Stimulated activated CD8-positive, alpha-beta memory T cell treated with anti-CD3 and anti-CD28 coated beads, Interleukin-4, amount 100 ng/mL, for 24 hours (primary cell): ENCODE measurements at places on chromosomes 3 and 15.

- no peak for DNase-seq
Measured at GRCh38 chr3:71241246-71241901, 342.2 kb downstream of the FOXP1 start.

DNA sequence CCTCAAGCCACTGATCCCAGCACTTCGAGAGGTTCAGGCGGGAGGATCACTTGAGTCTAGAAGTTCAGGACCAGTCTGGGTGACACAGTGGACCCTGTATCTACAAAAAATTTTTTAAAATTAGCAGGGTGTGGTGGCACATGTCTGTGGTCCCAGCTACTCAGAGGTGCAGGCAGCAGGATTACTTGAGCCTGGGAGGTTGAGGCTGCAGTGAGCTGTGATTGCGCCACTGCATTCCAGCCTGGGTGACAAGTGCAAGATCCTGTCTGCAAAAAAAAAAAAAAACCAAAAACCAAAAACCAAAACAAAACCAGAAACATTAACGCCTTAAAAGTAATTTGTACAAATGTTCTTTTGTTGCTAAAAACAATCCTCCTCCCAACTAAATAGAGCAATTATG lies 27.9 kb upstream of the SLC12A8 start:
- no peak for DNase-seq

- DNase-seq = no peak
Measured at GRCh38 chr3:185406121-185406620, 43.2 kb downstream of the MAP3K13 start.

- DNase-seq = no peak
Measured at GRCh38 chr3:23758253-23758838, 47.4 kb upstream of the UBE2E1 start.

- DNase-seq = no peak
Measured at GRCh38 chr3:57783186-57784088, 27.3 kb downstream of the SLMAP start.

DNA sequence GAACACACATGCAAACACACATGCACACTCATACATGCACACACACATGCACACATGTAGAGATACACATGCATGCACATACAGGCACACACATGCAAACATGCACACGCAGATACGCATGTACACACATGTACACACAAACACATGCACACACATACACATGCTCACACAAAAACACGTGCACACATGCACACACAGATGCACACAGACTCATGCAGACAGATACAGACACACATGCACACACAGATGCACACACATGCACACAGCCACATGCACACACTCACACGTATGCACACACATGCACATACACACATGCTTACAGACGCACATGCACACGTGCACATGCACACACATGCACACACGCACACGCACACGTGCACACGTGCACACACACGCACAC lies 37.3 kb upstream of the ALG1L2 start:
- DNase-seq = no peak

DNA sequence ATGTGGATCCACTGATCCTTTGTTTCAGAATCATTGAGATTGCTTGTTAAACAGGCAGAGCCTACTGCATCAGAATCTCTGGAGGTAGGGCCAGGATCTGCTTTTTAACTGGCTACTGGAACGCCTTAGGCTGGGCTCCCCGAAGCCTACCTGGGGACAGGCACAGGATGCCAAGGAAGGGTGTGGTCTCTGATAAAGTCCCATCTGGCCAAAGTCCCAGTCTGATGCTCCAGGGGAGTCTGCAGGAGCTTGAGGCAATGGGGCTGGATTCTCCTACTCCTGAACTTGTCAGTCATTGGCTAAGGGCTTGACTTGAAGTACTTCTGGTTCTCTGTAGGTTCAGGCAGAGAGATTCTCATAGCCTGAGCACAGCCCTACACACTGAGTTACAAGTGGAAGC lies 22.4 kb upstream of the CCK start:
- DNase-seq = no peak

DNA sequence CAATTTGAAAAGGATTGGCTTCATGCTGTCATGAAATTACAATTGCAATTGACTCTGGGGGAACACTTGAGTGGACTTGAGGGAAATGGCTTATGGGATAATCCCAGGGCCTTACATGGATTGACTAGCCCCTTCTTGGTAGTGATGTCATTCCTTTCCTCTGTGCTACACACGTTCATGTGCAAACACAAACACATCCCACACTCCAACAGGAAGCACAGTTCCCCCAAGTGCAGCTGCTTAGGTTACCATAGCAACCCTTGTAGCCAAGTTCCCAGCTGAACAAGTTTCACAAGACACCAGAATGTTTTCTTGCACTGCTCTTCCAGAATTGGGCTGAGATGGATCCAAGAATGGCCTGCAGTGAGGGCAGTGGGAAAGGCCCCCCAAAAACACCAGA lies 217.0 kb downstream of the ZNF621 start:
- no peak for DNase-seq

GRCh38 chr15:36108541-36108940 lies 470.9 kb upstream of the CDIN1 start:
- no peak for DNase-seq

GRCh38 chr3:177703788-177704187 lies 506.5 kb upstream of the TBL1XR1 start:
- DNase-seq = no peak

- no peak for DNase-seq
Measured at GRCh38 chr3:56812754-56813652, 11.3 kb upstream of the ARHGEF3 start.

DNA sequence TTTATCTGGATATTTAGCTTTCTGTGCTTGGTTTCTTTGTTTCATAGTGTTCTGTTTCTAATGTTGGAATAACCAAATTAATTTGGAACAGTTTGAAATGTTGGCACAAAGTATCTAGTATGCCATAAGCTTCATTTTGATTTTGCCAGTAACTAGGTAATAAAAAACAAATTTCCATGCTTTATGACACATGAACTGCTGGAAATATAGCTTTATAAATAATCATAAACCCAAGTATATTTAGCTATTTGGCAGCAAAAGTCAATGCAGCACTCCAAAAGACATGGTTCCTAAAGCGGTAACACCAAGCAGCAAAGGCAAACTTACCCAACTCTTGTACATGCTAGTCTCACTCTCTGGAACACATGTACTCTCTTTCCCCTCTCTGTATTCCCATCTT lies 106.0 kb upstream of the CCNL1 start:
- no peak for DNase-seq

GRCh38 chr3:40070816-40071215 lies 238.7 kb upstream of the EIF1B start:
- no peak for DNase-seq

GRCh38 chr3:59310736-59311135 lies 260.9 kb upstream of the CFAP20DC start:
- no peak for DNase-seq

DNA sequence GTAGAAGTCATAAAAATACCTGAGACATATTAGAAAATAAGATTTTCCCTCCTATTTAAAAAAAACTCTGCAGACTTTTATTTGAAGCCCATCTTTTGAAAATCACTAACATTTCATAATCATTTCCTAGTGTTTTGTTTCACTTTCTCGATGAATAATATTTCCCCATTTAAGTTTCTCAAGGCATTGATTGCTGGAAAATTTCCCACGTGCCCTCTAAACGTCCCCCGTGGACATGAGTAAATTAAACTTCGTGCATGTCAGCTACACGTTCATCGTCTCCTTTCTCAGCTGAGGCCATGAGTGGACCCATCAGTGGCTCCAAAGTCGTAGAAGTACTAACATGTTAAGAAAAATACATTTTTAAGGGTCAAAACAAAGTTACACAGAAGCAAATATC lies 2.0 kb upstream of the TM2D3 start:
- DNase-seq = no peak

- no peak for DNase-seq
Measured at GRCh38 chr3:71066356-71066755, 517.2 kb downstream of the FOXP1 start.

GRCh38 chr15:37124331-37124730 lies 24.0 kb upstream of the MEIS2 start:
- no peak for DNase-seq

GRCh38 chr3:26058901-26059321 lies 269.0 kb downstream of the OXSM start:
- no peak for DNase-seq

DNA sequence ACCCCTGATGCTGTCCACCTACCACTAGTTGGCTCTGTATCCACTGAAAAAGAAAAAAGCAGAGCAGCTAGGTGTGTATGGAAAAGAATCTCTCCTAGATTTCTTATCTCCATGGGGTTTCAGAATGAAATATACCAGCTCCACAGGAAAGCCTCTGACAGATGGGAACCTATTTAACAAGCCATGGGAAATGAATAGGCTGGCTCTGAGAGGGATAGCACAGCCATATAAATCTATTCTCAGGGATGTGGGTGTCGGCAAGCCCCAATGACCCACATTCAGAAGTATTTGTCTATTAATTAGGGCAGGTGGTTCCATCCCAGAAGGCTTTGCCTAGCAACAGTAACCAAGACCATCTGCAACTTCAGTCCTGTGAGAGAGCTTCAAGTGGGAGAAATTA lies 694.1 kb downstream of the AGBL1 start:
- DNase-seq = no peak

- no peak for DNase-seq
Measured at GRCh38 chr3:88019024-88019423, 39.8 kb downstream of the CGGBP1 start.

- DNase-seq = no peak
Measured at GRCh38 chr15:80569656-80570055, 125.5 kb upstream of the ABHD17C start.

- no peak for DNase-seq
Measured at GRCh38 chr3:179074656-179075055, 3.0 kb upstream of the ZMAT3 start.

DNA sequence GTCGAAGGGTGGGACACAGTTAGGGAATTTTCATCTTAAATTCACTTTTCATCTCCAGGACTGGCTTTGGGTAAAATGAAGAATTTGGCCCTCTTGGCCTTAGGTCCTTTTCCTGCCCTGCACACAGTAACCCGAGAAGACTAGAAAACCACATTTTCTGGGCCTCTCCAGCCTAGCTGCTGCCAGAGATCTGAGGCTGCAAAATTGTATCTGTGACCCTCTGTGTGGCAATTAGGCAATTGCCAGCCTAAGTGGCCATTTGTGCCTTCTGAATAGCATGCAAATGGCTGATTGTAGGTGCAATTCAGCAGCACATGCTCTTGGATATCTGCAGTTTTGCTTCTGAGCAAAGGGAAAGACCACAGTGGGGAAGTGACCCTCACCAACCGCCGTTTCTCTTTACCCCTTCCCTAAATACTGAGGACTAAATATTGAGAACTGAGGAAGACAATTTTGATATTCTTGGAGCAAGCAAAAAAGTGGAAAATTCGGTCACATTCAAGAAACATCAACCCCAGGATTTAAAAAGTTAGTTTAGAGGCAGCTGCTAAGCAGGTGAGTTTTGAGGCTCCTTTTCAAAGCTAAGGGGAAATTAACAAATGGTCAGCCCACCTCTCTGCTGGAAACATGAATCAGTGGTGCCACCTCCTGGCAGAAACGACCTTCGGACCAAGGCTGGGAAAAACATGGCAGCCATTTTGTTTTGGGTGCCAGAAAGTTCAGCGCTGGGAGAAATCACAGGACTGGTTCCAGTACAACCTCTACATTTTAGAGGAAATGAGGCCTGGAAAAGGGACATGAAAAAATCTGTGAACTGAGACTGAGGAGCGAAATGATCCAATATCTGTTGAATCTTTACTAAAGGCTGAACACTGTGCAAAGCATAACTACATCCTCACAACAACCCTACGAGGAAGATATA lies 56.6 kb upstream of the PRTG start:
- peak; percentile 3 for DNase-seq

GRCh38 chr3:197718891-197719290 lies 17.8 kb downstream of the RUBCN start:
- no peak for DNase-seq

- no peak for DNase-seq
Measured at GRCh38 chr3:118977671-118978392, 56.8 kb downstream of the IGSF11 start.

DNA sequence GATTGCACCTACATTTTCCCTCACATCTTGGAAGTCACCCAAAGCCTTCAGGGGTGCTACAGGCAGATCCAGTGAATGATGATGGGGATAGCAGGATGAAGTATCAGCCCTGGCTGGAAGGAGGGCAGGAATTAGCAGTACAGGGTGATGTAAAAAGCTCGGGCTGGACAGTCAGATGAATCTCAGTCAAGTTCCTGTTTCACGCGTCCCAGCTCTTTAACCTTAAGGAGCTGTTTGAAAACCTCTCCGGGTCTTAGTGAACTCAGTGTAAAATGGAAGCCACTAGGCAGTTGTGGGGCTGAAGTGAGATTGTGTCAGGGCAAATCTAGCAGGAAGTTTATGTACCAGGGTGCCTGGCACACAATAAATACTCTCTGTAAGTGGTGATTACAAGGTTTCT lies 166.4 kb upstream of the PROK2 start:
- DNase-seq = no peak
